ENCODE measurements at places on chromosomes 5 and 9.

DNA sequence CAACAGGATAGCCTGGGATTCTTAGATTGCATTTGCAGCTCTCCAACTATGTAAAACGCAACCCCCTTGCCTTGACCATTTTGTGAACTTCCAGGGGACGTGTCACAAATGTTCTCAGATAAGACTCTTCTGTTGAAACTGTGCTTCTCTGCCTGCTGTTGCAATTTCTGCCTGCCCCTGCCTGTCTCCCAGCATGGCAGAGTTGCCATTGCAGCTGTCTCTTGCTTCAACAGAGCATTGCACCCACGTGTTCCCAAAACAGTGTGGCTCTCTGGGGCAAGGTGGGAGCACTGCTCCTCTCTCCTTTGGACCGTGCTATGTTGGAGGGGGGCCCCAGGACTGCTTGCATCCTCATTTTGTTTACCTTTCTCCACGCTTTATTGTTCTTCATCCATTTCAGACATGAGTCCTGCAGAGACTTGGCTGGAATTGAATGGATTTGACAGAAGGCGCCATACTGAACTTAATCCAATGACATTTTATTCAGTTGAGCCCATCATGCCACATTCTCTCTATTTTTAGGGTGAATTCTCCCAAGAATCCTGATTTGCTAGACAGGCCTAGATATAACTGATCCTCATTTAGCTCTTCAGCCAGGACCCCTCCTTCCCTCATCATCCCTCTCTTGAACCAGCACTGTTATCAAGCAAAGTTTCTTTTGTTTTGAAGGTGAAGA is 90.7 kb downstream of the MAT2B start:
- DNase-seq, result no peak

DNA sequence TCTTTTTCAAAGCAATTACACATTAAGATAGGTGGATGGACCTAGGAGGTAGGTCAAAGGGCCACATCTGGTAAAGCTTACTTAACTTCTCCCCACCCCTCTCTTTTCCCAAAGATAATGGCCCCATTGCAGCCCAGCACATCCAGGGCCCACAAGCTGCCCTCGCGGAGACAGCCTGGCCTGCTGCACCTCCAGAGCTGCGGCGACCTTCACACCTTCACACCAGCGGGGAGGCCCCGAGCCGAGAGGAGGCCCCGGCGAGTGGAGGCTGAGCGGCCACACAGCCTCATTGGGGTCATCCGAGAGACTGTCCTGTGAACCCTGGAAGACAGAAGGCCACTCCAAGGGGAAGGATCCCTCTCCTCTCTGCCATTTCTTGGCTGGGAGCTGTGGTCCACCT is 66.5 kb downstream of the ENTREP1 start:
- DNase-seq, result no peak

DNA sequence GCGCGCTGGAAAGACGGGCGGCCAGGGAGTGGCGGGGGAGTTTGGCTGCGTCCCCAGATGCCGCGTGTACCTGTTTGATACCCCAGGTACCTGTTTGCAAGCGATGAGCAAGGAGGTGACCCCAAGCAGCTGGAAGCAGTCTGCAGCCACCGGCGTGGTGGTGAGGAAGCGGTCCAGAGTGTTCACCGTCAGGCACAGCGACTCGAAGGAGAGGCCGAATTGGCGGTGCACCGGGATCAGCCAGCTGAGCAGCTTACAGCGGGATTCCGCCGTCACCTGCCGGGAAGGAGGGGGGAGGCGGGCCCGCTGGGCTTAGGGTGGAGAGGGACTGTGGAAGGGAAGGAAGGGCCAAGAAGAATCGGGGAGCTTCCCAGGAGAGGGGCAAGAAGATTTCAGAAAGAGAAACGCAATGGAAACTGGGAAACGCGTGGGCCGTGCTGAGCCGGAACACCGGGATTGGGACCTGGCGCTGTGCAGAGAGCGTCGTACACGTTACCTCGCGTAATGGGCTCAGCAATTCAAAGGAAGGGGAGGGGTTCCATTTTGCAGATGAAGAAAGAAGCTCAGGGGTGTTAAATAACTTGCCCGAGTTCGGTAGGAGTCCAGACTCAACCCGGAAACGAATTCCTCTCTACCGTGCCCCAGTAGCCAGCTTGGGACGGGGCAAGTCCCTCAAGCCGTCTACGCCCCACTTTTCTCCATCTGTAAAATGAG is 980 bp downstream of the CCNO start:
- no peak for DNase-seq

GRCh38 chr9:89379031-89379430 is 60.7 kb downstream of the SECISBP2 start:
- no peak for DNase-seq

- DNase-seq, result no peak
These were observed 38.4 kb upstream of the RXRA start for GRCh38 chr9:134287591-134288491.

GRCh38 chr5:172106511-172107356 is 81.3 kb downstream of the STK10 start:
- DNase-seq, result peak; percentile 13

- no peak for DNase-seq
These were observed 84.7 kb downstream of the ELAVL2 start for GRCh38 chr9:23741351-23741750.

- DNase-seq, result no peak
These were observed 595 bp upstream of the GRHPR start for GRCh38 chr9:37421914-37422288.

DNA sequence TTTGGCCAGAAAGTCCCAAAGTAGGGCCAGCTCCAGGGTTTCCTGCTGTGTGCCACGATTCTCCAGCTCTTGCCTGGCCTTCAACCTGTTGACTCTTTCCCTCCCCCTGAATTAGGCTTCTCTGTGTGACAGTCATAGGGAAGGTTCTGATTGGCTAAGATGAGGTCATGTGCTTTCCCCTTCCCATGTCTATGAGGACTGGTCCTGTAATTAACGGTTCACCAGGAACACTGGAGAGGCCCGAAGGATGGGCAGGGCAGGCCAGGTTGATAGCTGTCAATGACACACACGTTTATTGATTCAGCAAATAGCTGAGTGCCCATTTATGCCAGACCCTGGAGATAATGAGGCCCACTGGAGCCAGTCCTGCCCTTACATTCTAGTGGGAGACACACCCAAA is 9.0 kb upstream of the PRR7 start:
- DNase-seq, result no peak

GRCh38 chr5:180519098-180519497 is 24.9 kb downstream of the CNOT6 start:
- DNase-seq, result no peak

DNA sequence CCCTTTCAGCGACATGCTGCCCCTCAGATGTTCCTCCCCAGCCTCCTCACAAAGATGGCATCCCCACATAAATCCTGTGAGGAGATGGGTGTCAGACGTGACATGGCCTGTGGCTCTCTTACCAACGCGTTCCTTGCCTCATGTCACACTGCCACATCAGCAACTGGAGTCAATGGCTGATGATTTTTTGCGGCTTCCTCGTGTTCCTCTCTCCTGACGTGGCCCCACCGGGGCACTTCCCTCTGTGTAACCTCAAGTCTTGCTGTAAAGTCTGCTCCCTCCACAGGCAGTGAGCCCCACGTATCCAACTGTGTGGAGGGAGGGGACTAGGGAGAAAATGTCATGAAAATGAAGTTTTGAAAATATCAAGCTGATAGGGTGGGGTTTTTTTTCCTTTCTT is 53.2 kb upstream of the SHISAL2B start:
- peak; percentile 76 for DNase-seq

- DNase-seq, result no peak
These were observed 131.0 kb upstream of the ITGA1 start for GRCh38 chr5:52656569-52657246.

DNA sequence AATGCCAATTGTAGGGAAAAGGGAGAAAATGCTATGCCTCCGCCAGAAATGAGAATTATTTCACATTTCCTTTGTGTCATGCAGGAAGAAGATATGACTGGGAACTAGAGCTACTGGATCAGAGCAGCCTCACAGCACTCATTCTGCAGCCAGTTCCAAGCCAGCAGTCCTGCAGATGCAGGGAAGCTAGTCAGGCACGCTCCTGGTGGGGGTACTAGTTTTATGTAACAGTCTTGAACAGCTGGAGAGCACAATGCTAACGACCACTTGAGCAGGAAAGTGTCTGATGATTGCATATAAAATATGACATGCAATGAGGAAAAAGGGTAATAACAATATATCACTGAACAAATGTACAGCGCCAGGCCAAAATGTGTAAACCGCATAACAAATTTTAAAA is 21.7 kb downstream of the CDH10 start:
- DNase-seq, result no peak

DNA sequence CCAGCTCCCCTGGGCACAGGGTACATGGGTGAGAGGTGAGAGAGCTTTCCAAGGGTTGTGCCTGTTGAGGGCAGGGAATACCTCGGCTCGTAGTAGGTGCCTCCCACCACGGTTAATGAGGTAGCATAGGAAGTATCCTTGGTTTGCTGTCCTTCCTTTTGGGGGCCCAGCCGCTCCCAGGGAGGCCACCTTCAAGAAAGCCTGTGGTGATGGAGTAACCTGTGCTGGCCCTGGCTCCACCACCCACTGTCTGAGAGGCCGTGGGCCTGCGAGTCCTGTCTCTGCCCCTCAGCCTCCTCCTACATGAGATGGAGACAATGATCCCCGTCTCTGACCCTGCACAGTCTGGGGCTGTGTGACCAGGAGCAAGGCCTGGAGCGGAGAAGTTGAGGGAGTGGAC is 40.8 kb downstream of the COL27A1 start:
- DNase-seq, result no peak

DNA sequence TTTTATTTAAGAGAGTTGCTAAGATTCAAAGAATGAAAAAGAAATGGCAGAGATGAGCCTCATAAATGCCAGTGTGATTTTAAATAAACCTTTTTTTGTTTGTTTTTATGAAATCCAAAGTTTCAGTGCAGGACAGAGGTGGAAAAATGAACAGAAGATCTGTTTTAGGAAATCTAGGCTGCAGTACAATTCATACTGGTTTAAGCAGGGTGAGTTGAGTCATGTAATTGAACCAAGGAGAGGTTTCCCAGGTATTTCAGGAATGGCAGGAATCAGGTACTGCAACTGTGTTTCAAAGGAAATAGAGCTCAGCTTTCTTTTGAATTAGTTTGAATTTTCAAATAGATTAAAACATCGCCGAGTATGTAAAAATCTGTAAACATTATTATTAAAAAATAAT is 3.0 kb upstream of the ANKRD31 start:
- DNase-seq, result no peak

GRCh38 chr5:83199126-83199525 is 121.8 kb downstream of the XRCC4 start:
- DNase-seq, result no peak

GRCh38 chr9:114883709-114884108 is 46.7 kb downstream of the TNFSF8 start:
- no peak for DNase-seq

- no peak for DNase-seq
These were observed 4.8 kb upstream of the VLDLR start for GRCh38 chr9:2616692-2617377.

GRCh38 chr5:164482351-164482750 is 976.9 kb downstream of the MAT2B start:
- DNase-seq, result no peak

GRCh38 chr9:3971391-3972082 is 328.3 kb downstream of the GLIS3 start:
- DNase-seq, result no peak

DNA sequence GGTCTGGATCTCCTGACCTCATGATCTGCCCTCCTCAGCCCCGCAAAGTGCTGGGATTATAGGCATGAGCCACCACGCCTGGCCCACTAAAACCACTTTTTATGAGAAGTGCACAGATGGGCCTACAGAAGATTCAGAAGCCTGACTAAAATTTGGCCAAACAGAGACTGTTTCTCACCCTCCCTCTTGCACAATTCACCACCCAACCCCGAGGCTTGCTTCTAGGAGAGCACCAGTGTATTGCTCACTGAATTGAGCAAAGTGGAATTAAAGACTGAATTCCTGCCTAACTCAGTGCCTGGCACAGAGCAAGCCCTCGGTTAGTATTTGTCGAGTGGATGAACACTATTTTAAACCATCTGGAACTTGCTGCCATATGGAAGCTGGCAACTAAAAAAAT is 3.4 kb upstream of the DCTN4 start:
- DNase-seq, result no peak

DNA sequence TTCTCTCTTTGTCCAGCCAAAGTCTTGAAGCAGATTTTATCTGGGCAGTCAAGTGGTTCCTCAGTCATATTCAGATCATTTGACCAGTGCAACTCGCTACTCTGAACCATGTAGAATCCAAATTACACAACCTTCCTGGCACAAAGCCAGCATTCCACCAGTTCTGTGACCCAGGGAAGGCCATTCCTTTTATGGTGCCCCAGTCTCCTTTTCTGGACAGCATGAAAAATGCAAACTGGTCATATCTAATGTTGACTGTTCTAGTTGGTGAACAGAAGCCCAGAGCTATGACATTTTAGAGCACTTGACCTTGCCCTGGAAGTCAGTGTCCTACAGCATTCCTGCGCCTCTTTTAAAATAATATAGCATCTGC is 364.6 kb downstream of the BRINP1 start:
- DNase-seq, result no peak

- DNase-seq, result no peak
These were observed 58.0 kb upstream of the SYNPO start for GRCh38 chr5:150582241-150583109.

DNA sequence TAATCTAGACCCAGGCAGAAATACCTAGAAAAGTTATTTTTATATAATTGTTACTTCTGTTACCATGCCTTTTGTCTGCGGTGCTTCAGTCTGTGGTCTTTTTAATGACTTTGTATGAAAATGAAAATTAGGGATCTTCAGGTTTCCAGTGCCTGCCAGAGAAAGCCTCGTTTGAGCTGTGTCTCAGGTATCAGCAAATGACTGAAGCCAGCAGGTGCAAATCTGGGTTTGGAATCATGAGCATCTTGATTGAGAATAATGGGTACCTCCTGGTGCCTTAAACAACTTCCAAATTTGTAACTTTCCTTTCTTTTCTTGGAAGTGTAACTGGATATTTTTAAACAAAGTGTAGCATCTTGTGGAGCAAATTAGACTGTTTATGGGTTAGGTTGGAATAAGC is 4.3 kb downstream of the ZBTB34 start:
- DNase-seq, result no peak

DNA sequence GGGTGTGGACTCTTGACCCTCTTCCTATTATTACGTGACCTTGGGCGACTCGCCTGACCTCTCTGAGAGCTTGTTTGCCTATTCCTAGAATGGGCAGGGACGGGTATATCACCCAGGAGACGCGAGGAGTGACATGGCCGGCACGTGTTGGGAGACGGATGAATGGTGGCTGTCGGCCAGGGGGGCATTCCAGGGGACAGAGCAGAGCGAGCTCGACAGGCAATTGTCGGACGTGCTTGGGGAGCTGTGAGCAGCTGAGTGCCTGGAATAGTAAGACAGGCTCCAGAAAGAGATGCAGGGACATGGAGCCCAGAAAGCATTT is 29.3 kb upstream of the UNC5A start:
- DNase-seq, result no peak

DNA sequence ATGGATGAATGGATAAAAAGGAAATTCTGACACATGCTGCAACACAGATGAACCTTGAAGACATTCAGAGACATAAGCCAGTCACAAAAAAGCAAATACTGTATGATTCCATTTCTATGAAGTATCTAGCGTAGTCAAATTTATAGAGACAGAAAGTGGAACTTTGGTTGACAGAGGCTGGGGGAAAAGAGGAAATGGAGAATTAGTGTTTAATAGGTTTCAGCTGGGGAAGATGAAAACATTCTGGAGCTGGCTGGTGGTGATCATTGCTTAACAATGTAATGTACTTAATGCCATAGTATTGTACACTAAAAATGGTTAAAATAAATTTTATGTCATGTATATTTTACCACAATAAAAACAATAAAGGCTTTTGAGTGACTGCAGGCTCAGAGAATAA is 24.2 kb downstream of the PPIC start:
- DNase-seq, result no peak

Data from GDM1 (cell line).